ENCODE measurements at places on chromosomes 5 and 9. TPM values are rescaled to one million over a fixed set of nuclear protein-coding genes. Genes with fewer than 3 reads are reported as not detected.

DNA sequence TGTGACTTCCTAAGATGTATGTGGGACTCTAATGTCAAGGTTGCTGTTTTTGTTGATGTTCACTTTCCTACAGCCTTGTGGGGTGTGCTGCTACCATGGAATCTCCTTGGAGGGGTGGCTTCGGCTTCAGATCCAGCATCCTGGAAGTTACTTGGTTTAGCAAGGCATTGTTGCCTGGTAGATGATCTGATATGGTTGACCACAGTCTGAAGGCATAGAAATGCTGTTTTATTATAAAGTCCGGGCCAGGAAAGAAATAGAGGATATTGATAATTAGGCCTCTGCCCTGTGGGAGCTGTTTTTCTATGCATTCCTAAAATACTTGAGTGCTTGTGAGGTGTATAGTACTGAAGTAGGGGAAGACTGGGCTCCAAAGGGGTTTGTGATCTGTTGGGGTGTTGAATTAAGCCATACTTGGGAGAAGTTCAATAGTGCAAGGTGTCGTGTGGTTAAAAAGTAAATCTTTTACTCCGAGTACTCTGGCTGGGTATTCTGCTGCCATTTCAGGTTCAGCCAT is 27.3 kb upstream of the CREBRF start:
- peak; percentile 9 for DNase-seq
- no peaks in the 10 kb centered on the region for H3K4me1 ChIP-seq
- H3K36me3 ChIP-seq = no peaks in the 10 kb centered on the region
- H3K27me3 ChIP-seq = no peaks in the 10 kb centered on the region

- no peak for DNase-seq
- no peaks in the 10 kb centered on the region for H3K36me3 ChIP-seq
- no peaks in the 10 kb centered on the region for H3K27me3 ChIP-seq
- no peaks in the 10 kb centered on the region for H3K4me1 ChIP-seq
Measured at GRCh38 chr5:144156767-144157171, 13.7 kb downstream of the YIPF5 start.

- no peaks in the 10 kb centered on the region for H3K27me3 ChIP-seq
- no peak overlapping the region for H3K27ac ChIP-seq
- no peak overlapping the region for H3K4me3 ChIP-seq
- DNase-seq = peak; percentile 25
- H3K4me1 ChIP-seq = no peaks in the 10 kb centered on the region
- H3K36me3 ChIP-seq = no peaks in the 10 kb centered on the region
Measured at GRCh38 chr5:133696782-133697507, 84.6 kb upstream of the FSTL4 start.

GRCh38 chr9:123168586-123168985 is 99.8 kb downstream of the STRBP start:
- no peaks in the 10 kb centered on the region for H3K27me3 ChIP-seq
- H3K36me3 ChIP-seq = no peaks in the 10 kb centered on the region
- DNase-seq = no peak
- no peaks in the 10 kb centered on the region for H3K4me1 ChIP-seq
- H3K4me3 ChIP-seq = no peak overlapping the region

The PDE6A gene
- polyA plus RNA-seq = 2.8 TPM
